Cortex of kidney (tissue), 1 donor: ENCODE measurements at places on chromosomes 7 and 10.

- no peak for DNase-seq
These were observed 50.0 kb downstream of the ADAM22 start for GRCh38 chr7:87984088-87984487.

GRCh38 chr10:126029999-126030398, 133.6 kb downstream of the FANK1 start:
- no peak for DNase-seq

DNA sequence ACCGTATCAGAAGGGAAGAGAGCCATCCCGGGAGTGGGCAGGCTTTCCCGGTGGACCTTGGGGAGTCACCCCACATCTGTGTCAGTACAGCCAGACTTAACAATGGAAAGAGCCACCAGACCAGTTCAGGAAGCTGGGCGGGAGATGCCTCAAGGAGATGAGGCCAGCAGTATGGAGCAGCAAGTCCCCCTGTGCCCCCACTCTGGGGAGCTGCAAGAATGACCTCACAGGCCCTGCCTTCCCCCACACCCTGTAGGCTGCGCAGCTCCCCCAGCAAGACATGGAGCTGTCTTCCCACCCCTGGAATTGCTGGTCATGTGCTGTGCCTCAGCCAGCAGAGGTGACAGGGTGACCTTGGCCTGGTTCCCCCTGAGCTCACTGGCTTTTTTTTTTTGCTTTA, 76.8 kb upstream of the INSIG1 start:
- no peak for DNase-seq

GRCh38 chr7:35605760-35606159, 89.2 kb downstream of the HERPUD2 start:
- no peak for DNase-seq

GRCh38 chr7:121985476-121986030, 112.6 kb downstream of the PTPRZ1 start:
- no peak for DNase-seq

DNA sequence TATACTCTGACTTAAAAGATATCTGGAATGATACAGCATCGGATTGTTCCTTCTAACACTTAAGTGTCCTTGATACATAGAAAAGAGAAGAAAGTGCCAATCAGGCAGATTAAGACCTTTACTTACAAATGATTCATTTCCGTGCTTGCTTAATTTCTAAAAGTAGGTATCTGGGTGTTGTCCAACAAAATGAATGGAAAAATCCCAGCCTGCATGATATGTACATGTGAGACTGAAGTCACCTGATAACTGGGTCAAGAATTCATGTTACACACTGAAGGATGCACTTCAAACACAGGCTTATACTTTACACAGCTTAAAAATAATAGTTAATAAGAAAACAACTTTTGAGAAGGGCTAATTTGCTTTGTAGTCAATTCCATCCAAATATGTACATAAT, 25.2 kb upstream of the PLXDC2 start:
- no peak for DNase-seq

- DNase-seq: no peak
These were observed 141.3 kb downstream of the SKAP2 start for GRCh38 chr7:26723129-26723528.

GRCh38 chr10:7407368-7408290, 3.2 kb downstream of the SFMBT2 start:
- no peak for DNase-seq

DNA sequence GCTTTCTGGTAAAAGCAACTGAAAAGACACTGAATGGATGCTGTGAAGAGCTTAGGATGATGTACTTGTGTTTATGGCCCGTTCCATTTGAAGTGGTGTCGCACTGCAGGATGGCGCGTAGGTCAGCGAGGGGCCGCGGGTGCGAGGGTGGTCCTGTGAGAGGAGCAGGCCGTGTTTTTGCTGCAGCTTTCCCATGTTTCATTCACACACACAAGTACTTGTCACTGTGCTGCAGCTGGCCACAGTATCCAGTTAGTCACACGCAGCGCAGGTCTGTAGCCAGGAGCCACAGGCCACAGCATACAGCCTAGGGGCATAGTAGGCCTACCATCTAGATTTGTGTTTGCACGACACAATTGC, 23.2 kb downstream of the WIPI2 start:
- no peak for DNase-seq

DNA sequence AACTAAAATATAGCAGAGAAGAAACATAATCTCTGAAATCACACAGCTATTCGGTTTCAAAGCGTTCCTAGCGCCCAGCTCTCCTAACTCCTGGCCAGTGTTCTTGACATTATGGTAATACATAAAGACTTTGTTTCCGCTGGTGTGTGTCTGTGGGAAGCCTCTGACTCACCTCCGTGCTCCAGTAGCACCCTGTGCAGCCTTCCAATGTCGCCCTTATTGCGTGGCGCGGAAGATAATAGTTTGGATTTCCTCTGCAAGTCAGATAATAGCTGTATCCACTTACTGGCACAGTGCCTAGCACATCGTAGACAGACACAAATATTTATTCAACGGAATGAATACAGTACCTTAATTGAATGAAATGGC, 570 bp downstream of the BMS1 start:
- no peak for DNase-seq

GRCh38 chr10:94286901-94287300, 75.8 kb downstream of the NOC3L start:
- DNase-seq: no peak

DNA sequence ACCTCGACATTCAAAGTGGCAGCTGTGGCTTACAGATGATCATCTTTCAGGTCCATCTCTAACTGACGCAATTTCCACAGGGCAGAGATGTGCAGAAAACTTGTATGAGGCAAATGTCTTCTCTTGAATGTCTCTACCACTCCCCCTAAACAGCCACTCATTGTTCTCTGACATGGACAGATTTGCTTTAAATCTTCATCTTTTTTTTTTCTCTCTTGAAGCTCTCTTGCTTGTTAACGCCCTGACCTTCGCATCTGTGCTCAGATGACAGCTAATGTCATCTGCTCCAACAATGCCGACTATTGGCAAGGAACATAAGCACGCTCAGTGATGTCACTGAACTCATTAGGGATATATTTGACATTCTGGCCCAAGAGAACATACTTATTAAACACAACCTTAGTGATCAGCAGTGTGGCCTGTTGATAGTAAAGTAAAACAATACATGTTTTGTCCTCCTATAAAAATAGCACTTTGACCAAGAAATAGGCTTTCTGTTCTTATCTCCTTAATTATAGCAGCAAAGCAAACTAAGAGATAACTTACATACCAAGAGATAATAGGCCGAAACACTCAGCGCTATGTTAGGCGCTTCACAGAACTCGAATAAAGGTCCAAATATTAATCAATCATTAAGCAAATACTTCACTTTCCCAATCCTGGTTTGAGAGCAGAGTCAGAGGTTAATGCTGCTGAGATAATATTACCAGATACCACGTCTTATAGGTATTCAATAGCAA, 583.5 kb downstream of the PARD3 start:
- DNase-seq: no peak

- DNase-seq: no peak
These were observed 233.7 kb upstream of the PTN start for GRCh38 chr7:137577184-137577583.

DNA sequence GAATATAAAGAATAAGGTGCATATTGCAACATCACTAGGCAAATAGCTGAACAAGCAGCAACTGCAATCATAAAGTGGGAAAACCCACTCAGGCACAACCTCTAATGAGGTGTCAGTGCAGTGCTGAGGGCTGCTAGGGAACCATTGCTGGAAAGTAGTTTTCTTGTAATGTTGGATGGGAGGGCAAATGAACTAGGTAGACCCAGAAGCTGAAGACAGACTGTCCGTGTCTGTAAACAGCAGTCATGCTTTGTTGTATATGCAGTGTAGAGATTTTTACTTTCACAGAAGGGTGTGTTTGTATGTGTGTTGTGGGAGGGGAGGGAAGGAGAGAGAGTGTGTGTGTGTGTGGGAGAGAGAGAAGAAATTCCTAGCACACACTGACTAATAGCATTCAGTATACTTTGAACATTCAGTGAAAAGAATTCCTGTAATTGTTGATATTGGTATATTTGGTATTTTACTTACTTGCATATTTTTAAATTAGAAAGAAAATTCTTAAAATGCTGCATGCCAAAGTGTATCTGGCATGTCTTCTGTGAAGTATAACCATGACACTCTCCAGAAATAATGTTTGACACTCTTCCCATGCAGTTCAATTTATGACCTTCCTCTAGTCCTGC, 28.8 kb downstream of the ITGB8 start:
- no peak for DNase-seq

DNA sequence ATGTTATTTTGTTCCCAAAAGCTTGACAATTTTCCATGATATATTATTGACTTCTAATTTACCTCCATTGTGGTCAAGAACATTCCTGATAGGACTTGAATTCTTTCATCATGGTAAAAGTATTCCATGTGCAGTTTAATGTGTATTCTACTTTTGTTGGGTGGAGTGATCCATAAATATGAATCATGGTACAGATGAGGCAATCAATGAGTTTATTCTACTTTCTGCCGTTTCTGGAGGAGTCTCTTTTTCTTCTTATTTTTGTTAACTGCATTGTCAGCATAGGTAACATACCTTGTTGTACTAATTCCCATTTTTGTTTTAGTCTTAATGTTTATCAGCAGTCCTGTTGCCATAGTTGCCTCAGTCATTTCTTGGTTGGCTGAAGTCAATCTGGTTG, 69.6 kb downstream of the SHOC2 start:
- no peak for DNase-seq

DNA sequence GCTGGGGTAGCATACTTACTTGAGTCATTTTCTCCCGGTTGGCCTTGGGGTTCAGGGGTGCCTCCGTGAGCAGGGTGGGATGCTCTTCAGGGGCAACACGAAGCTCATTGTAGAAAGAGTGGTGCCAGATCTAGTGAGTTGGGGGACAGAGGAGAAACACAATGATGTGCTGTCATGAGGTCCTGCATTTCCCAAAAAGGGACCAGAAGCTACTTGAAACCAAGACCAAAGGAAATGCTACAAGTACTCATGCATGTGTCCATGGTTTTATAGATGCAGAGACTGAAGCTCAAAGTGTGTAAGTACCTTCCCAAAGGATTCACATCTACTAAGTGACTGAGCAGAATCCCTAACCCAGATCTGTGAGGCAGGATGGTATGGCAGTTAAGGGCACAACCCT, 8.8 kb downstream of the ACTA2 start:
- no peak for DNase-seq

DNA sequence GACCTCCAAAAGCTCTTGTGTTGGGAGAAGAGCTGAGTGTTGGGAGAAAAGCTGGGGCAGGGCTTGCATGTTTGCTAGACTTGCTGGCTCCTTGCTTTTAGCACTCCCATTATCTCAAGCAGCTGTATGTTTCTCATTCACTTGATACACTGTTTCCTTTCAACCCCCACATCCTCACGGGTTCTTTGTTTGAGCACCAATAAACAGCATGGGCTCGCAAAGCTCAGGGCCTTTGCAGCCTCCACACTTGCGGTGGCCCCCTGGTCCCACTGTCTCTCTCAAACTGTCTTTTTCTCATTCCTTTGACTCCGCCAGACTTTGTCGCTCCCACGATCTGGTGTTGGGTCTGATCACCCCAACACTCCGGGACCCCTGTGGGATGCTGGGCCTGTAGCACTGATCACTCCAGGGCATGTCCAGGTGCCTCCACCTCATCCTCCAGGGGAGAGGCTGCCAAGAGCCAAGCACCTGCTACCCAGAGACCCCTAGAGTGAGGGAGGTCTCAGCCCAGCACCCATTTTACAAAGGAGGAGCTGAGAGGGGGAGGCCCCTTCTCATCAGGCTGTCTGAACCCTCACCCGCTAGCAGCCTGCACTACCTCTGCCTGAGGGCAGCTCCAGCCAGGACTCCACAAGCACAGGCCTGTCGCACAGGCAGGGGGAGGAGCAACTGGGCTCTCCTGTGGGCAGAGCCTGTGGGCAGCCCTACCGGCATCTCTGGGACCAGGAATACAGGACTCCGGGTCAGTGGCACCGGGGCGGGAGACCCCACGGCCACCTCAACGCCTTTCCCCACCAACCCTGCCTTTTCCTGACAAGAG, 49.1 kb upstream of the MSMB start:
- no peak for DNase-seq

- no peak for DNase-seq
These were observed 26.7 kb downstream of the SHH start for GRCh38 chr7:155785536-155785935.

GRCh38 chr10:27717224-27717623, 28.4 kb downstream of the MKX start:
- no peak for DNase-seq

DNA sequence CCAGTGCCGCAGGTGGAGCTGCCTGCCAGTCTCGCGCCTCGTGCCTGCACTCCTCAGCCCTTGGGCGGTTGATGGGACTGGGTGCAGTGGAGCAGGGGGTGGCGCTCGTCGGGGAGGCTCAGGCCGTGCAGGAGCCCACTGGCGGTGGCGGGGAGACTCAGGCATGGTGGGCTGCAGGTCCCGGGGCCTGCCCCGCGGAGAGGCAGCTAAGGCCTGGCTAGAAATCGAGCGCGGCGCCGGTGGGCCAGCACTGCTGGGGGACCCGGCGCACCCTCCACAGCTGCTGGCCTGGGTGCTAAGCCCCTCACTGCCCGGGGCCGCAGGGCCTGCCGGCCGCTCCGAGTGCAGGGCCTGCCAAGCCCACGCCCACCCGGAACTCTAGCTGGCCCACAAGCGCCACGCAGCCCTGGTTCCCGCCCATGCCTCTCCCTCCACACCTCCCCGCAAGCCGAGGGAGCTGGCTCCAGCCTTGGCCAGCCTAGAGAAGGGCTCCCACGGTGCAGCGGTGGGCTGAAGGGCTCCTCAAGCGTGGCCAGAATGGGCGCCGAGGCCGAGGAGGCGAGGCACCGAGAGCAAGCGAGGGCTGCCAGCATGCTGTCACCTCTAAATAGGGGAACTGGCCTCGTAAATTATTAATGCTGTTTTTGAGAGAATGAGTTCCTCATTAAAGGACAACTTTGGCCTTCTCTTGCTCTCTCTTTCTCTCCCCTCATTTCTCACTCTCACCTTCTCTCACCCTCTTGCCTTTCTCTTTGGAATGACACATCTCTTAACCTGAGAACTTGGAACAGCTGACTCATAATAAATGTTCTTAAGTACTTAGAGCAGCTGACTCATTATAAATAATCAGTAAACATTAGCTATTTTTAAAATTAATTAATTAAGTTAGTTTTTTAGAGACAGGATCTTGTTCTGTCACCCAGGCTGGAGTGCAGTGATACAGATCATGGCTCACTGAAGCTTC, 4.9 kb downstream of the ACADSB start:
- DNase-seq: no peak

- DNase-seq: no peak
These were observed 69.3 kb upstream of the PDZD8 start for GRCh38 chr10:117444497-117445040.

DNA sequence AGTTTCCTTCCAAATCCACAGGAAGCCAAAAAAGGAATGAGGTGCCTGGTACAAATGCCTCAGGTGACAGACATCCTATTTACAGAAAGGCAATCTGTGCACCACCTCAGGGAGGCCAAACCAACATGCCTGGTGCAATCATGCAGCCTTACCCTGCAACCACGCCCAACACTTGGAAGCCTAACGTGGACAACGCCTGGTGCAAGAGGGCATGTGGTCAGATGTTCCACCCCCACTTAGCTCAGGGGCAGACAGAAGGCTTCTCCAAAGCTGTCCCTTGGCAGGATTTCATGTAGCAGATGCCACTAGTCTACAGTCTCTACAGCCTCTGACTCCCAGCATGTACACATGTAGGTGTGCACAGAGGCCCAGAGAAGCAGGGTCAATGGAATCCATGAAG, 89.5 kb downstream of the KCNMA1 start:
- DNase-seq: no peak

- no peak for DNase-seq
These were observed 70.1 kb upstream of the CABCOCO1 start for GRCh38 chr10:61592581-61592980.
